ENCODE measurements at places on chromosomes 2 and 18.

DNA sequence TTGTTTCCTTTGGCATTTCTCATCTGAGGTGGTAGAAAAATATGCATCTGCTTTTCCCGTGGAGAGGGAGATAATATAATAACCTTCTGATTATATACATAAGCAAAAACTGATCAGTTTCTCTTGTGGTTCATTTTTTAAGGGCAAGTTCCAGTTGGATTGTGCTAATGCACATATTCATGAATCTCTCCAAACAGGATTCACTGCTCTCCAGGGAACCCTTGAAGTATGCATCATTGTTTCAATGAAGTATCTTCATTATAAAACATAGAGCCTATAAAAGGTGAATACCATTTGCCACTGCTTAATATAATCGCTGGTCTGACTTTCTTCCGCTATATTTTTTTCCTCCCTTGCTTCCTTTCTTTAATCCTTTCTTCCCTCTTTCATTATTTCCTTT, 384.7 kb downstream of the FIGN start:
- no peaks in the 10 kb centered on the region for H3K27me3 ChIP-seq
- no peak overlapping the region for H3K27ac ChIP-seq
- H3K4me3 ChIP-seq: no peak overlapping the region
- no peak for DNase-seq
- H3K4me1 ChIP-seq: no peaks in the 10 kb centered on the region

- no peaks in the 10 kb centered on the region for H3K36me3 ChIP-seq
- DNase-seq: no peak
- H3K27ac ChIP-seq: no peak overlapping the region
- no peaks in the 10 kb centered on the region for H3K27me3 ChIP-seq
- H3K4me3 ChIP-seq: no peak overlapping the region
- H3K4me1 ChIP-seq: no peaks in the 10 kb centered on the region
These were observed 47.5 kb upstream of the TXNDC2 start for GRCh38 chr18:9838144-9838877.

DNA sequence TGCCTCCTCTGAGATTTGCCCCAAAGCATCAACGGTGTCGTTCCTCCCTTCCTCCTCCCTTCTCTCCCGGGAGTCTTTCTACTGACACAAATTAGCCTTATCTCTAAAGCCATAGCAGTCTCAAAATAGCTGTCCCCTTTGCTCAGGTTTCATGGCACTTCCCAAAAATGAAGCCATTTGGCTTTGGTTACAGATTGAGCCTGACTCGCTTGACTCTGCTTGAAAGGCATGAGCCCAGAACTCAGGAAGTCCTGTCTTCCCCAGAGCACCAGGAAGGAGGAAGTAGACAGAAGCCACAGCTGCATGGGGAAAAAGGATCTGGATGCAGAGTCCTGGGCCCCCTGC, 234.4 kb upstream of the RGPD4 start:
- DNase-seq: no peak
- H3K27ac ChIP-seq: no peak overlapping the region
- H3K27me3 ChIP-seq: no peaks in the 10 kb centered on the region
- H3K4me3 ChIP-seq: no peak overlapping the region
- no peaks in the 10 kb centered on the region for H3K36me3 ChIP-seq

DNA sequence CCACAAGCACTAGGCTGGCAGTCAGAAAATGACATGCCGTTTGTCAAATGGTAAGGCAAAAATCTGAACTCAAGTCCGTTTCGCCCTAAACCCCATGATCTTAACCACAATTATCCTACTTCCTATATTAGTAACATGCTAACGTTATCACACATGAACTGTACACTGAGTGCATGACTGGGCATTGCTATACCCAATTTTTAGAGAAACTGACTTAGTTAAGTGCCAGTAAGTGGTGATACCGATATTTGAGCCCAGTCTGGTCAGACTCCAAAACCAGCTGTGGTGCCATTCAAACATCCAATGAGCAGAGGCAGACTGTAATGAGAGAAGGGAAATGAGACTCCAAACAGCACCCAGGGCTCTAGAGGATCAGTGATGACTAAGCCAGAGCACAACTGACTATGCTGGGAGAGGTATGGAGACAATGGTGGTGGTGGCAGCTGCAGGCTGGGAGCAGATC, 311.7 kb upstream of the PKDCC start:
- H3K4me1 ChIP-seq: no peaks in the 10 kb centered on the region
- no peaks in the 10 kb centered on the region for H3K36me3 ChIP-seq
- no peaks in the 10 kb centered on the region for H3K27me3 ChIP-seq

- no peaks in the 10 kb centered on the region for H3K27me3 ChIP-seq
- H3K4me1 ChIP-seq: no peaks in the 10 kb centered on the region
- no peaks in the 10 kb centered on the region for H3K36me3 ChIP-seq
- DNase-seq: peak; percentile 6
- no peak overlapping the region for H3K27ac ChIP-seq
These were observed 44.8 kb upstream of the KDM3A start for GRCh38 chr2:86396291-86396785.

GRCh38 chr2:142870526-142870925, 6.9 kb upstream of the KYNU start:
- no peaks in the 10 kb centered on the region for H3K4me1 ChIP-seq
- no peak for DNase-seq
- no peaks in the 10 kb centered on the region for H3K27me3 ChIP-seq
- H3K4me3 ChIP-seq: no peak overlapping the region

All from CD4-positive, alpha-beta memory T cell (primary cell).